Stimulated activated CD4-positive, alpha-beta T cell treated with anti-CD3 and anti-CD28 coated beads, Interleukin-2, amount 100 ng/mL, for 24 hours (primary cell): ENCODE measurements at places on chromosomes 12 and 14.

- DNase-seq, result no peak
Observed at GRCh38 chr14:24250354-24250753, 7.9 kb upstream of the TINF2 start.

GRCh38 chr12:45981075-45981837 is 9.1 kb downstream of the SCAF11 start:
- no peak for DNase-seq

DNA sequence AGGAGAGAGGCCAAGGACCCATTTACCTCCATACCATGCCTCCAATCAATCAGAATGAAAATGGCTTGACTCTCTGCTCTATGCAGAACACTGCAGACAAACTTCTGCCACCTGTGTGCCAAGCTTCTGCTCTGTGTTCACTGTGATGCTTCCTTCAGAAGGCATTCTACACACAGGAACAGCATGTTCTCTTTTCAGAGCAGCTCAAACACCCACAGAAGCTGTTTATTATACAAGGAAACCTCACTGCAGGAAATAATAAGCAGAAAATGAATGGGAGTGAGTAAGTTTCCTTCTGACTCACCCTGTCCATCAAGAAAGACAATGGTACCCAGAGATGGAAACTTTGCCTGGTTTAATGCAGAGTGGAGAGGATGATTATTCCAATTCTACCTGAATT is 2.4 kb upstream of the ESR2 start:
- DNase-seq, result no peak

DNA sequence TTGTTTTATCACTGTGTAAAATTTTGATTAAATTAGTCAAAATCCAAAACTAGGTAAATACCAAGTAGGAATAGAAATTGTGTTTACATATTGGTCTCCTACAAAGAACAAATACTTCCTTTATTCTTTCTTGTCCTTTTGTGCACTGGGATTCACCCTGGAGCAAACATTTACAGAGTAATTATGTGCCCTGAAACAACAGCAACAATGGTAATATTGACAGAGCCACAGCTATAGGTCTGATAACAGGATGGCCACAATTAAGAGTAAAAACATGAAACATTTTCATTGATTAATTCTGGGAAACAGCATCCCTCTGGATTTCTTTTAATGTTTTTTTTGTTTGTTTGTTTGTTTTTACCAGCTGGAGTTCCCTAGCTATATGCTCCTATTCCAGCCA is 61.2 kb downstream of the SLC38A6 start:
- no peak for DNase-seq
